Muscle of back (tissue), 13 donors: ENCODE measurements at places on chromosomes 11 and 22.
A peak's percentile ranks its signal among the peaks of the same experiment; 100 is the strongest.

GRCh38 chr11:92531065-92531739 lies 306.6 kb downstream of the FAT3 start:
- no peak for DNase-seq

DNA sequence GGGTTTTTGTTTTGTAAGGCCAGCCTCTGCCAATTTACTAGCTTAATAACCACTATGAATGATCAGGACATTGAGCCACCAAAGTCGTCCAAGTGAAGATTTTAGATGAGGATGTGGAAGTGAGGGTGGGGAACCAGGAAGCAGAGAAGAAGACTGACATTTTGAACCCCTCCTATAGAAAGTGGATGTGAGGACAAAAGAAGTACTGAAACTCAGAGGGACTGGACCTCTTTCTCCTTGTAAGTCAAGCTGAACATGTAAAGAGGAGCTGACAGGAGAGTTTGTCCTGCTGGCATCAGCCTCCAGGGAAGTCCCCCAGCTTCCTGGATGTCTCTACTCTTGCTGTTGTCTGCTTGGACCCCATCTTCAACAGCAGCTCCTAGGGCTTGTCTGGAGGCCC lies 338.2 kb upstream of the NCAM1 start:
- DNase-seq, result no peak

DNA sequence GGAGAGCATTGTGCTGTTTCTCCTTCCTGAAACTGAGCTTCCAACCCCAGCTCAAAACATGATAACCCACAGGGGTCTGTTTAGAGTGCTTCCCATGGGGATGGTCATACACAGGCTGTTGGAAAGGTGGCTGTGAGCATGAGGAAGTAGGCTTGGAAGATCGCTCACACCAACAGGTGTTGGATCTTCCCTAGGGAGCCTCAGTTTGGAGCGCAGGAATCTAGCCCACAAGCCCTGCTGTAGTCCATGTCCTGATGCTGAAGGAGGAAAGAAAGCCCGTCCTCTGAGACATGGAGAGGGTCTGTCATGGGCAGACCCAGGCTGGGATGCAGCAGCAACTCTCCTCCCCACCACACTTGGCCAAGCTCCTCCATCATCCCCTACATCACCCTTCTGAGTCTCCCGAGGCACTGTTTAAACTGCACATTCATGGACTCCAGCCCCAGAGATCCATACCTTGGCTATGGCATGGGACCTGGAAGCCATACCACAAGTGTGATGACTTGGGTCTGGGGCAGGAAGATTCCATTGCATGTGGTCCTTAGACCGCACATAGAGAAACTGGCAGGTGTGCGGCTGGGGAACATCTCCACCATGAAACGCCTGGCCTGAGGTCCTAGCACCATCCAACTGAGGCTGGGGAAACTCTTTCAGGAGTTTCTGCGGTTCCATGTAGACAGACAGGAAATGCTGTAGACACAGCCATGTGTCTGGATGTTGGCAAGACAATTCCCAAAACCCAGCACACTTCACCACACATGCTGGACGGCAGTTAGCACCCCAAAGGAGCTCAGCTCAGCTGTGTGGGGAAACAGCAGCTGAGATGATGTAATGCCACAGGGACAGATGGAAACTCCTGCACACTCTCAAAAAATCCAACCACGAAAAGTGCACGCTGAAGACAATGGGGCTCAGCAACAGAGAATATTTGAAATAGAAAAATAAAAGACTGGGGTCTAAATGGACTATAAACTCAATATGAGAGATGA lies 27.6 kb upstream of the TTC12 start:
- peak; percentile 48 for DNase-seq

DNA sequence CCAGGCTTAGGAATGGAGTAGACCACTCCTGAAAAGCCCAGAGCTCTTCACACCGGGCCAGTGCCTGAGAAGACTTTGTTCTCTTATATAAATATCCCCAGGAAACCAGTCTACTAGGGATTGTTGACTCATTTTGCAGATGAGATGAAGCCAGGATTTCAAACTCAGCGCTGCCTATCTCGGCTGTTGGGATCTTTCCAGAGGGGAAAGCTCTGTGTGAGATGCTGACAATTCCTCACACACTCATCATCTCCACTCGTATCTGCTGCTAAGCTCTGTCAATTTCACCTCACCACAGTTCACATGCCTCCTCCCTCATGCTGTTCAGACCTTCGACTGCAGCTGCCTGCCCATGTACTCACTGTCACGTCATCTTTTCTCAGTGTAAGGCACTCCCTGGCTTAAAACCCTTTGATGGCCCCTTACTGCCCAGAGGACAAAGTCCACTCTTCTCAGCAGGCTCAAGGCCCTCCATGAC lies 12.5 kb downstream of the USH1C start:
- no peak for DNase-seq

DNA sequence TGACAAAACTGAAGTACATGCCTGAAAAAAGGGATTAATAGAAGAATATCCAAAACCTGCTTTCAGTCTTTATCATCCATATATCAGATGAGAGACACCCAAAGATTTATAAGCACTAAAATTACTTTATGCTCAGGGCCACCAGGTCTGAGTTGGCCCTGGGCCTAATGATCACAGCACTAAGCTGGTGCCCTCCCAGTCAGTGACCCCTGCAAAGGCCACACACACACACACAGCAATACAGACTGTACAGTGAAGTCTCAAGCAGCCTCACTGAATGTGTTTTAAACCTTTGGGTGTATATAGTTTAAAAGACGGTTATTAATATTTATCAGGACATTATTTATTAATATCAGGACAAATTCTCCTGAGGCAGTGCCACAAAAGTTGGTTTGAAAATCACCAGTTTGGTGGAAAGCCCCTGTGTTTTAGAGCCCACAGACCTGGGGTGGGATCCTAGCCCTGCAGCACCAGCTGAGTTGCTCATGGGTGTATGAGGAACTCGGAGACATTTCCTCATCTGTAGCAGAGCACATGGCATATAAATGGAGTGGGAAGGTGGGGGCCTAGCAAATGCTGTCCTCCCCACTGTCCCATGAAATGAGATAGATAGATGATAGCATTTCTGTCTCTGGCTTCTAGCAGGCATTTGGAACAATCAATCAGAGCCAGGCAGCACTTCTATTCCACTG lies 48.4 kb upstream of the HORMAD2 start:
- DNase-seq, result no peak

GRCh38 chr22:29348041-29348440 lies 32.5 kb upstream of the RASL10A start:
- no peak for DNase-seq

DNA sequence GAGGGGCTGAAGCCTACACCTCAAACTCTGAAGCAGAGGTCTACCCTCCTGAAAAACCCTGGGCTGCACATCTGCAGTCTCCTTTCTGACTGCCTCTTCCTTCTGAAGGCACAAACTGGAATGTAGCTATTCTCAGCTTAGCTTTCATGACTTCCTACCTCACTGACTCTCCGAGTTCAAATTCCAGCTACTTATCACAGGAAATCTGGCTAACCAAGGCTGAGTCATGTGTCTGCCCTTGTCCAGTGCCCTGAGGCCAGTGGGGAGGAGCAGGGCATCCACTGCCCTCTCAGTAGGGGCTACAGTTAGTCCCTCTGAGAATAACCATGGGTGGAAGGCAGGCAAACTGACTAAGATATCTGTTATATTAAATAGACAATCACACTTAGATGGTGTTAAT lies 29.2 kb downstream of the PDGFD start:
- DNase-seq, result no peak

- no peak for DNase-seq
Measured at GRCh38 chr11:38282718-38283117, 1684.7 kb upstream of the RAG2 start.
